ENCODE measurements at places on chromosomes 6 and 20.

- peaks cover 54% of the 10 kb centered on the region for H3K27me3 ChIP-seq
- H3K36me3 ChIP-seq: no peaks in the 10 kb centered on the region
- no peaks in the 10 kb centered on the region for H3K4me1 ChIP-seq
- no peak for DNase-seq
- no peak overlapping the region for H3K4me3 ChIP-seq
- no peak overlapping the region for H3K27ac ChIP-seq
These were observed 44.7 kb downstream of the GSTA2 start for GRCh38 chr6:52718550-52718949.

GRCh38 chr20:56796345-56796744, 167.2 kb downstream of the TFAP2C start:
- peaks cover 30% of the 10 kb centered on the region for H3K27me3 ChIP-seq
- H3K4me3 ChIP-seq: no peak overlapping the region
- DNase-seq: no peak
- H3K27ac ChIP-seq: no peak overlapping the region

DNA sequence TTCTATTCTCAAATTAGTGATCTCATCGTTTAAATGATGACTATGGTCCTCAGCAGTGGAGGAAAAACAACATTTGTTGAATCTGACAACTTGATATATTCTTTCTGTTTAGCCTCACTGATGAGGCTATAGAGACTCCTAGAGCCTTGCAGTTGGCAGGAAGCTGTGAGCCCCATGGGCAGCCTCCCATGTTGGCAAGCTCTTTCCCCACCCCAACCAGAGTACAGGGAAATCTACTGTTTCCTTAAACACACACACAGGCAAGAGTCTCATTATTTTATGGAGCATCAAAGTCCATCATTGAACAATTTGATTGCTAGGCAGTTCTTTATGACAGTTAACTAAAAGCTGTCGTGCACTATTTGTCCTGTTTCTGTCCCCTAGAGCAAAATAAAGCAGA, 498.2 kb upstream of the CITED2 start:
- H3K4me1 ChIP-seq: no peaks in the 10 kb centered on the region
- no peak for DNase-seq
- H3K27me3 ChIP-seq: no peaks in the 10 kb centered on the region
- no peak overlapping the region for H3K4me3 ChIP-seq
- no peak overlapping the region for H3K27ac ChIP-seq

GRCh38 chr20:39631557-39631956, 669.4 kb downstream of the DHX35 start:
- no peak overlapping the region for H3K27ac ChIP-seq
- H3K4me3 ChIP-seq: no peak overlapping the region
- H3K27me3 ChIP-seq: no peaks in the 10 kb centered on the region
- H3K4me1 ChIP-seq: no peaks in the 10 kb centered on the region
- no peak for DNase-seq

DNA sequence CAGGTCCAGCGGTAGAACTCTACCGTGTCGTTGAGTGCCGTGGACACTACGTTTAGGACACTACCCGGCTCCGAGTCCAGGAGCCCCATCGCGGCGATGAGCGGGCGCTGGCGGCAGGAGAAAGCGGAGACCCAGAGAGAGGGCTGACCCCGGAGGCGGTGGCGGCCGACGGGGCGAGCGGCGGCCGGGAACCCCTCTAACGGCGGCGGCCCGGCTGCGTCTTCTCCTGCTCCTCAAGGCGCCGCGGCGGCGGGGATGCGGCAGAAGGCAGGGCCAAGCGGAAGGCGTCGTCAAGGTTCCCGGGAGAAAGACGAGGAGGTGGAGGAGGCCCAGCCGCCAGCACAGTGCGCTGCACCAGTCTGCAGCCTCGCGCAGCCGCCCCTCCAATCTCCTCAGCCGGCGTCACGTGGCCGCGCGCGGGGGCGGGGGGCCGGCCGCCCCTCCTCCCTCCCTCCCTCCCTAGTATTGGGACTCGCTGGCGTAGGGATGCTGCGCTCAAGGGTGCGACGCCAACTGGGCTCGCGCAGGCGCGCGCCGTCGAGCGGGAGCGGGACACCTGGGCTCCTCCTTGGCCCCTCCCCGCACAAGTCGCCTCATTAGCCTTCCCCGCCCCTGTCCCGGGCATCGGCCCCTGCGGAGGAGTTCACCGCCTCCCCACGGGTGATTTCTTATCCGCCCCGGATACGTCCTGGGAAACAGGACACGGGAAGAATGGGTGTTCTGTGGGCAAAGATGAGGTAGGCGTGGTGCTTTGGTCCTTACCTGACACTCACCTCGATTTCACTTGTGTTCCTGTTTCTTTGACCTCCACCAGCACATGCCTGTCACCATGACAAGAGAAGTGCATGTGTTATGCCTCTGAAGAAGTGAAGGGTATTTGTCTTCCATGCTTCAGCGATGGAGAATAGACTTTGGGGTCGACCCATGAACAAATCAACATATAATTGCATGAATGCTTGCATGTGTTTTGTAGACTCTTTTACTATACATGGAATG, at the start of gene ELOVL4:
ELOVL4 (minus strand) TSS at position 363 of the 996 bp plus-strand sequence; CDS start at position 89, 274 bp downstream.
- DNase-seq: no peak
- peak within 1 kb of the TSS; percentile 8 for H3K27ac ChIP-seq
- peak within 1 kb of the TSS; percentile 95 for H3K4me3 ChIP-seq
- H3K27me3 ChIP-seq: peaks cover under 1% of the 10 kb centered on the region
- H3K4me1 ChIP-seq: peaks cover 20% of the 10 kb centered on the region

DNA sequence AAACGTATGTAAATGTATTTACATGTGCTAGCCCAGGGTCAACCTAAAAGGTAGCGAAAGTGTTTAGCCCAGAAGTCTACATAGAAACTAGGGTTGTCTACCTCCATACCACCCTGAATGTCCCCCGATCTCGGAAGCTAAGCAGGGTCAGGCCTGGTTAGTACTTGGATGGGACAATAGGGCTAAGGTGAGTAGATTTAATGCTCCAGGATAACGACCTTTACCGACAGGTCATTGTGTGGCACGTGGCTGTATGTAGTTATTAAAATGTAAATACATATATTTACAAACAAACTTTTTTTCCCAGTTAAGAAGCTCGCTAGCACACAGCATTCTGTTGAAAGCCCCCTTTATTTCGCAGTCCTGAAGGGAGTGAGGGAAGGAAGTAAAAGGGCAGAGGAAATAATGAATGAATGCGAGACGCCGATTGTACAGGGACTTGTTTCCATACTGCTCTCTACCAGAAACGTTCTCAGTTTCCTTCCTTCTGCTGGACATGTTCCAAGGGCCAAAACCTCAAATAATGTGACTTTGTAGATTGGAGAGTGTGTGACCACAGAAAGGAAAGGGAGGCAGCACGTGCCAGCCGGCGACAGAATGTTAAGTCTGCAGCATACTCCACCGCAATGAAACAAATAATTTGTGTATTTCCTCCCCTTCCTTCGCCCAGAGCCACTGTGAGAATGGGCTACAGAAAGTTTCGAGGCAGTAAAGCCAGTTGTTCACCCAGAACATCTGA, 612 bp downstream of the ADAT2 start:
- H3K4me3 ChIP-seq: peak overlapping the region; percentile 94
- peak overlapping the region; percentile 98 for H3K27ac ChIP-seq
- no peaks in the 10 kb centered on the region for H3K27me3 ChIP-seq
- DNase-seq: peak; percentile 63
- peaks cover 18% of the 10 kb centered on the region for H3K36me3 ChIP-seq
- H3K4me1 ChIP-seq: peaks cover 38% of the 10 kb centered on the region

- H3K4me3 ChIP-seq: no peak overlapping the region
- H3K36me3 ChIP-seq: peaks cover 35% of the 10 kb centered on the region
- H3K4me1 ChIP-seq: peaks cover 37% of the 10 kb centered on the region
- no peak for DNase-seq
- H3K27ac ChIP-seq: no peak overlapping the region
These were observed 30.4 kb downstream of the FYN start for GRCh38 chr6:111842891-111843290.

DNA sequence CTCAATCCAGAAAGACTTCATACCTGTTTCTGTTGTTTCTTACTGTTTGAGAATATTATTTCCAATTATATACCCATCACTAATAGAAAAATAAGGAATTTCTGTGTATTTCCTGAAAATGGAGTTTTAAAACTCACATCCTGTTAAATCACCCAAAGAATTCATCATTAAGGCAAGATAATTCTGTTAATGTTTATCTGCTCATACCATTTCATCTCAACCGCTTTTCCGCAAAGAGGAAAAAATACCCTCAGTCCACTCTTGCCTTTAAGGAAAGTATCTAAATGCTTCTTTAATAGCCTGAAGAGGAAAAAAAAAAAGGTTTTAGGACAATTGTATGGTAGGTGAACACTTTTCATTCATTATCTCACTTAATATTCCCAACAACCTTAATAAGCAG, 7.3 kb downstream of the TPMT start:
- H3K27me3 ChIP-seq: no peaks in the 10 kb centered on the region
- peaks cover 20% of the 10 kb centered on the region for H3K36me3 ChIP-seq

GRCh38 chr6:40606526-40606925, 19.4 kb upstream of the LRFN2 start:
- H3K4me3 ChIP-seq: no peak overlapping the region
- H3K36me3 ChIP-seq: no peaks in the 10 kb centered on the region
- DNase-seq: no peak
- no peak overlapping the region for H3K27ac ChIP-seq
- peaks cover 76% of the 10 kb centered on the region for H3K27me3 ChIP-seq
- no peaks in the 10 kb centered on the region for H3K4me1 ChIP-seq

DNA sequence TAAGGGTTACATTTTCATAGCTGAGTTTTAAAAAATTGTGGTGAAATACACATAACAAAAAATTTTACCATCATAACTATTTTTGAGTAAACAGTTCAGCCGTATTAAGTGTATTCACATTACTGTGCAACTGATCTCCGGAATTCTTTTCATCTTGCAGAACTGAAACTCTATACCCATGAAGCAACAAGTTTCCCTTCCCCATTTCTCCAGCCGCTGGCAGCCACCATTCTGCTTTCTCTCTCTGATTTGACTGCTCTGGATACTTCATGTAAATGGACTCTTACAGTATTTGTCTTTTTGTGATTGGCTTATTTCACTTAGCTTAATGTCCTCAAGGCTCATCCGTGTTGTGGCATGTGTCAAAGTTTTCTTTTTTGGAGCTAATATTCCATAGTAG, 341.6 kb downstream of the QKI start:
- H3K27me3 ChIP-seq: peaks cover 24% of the 10 kb centered on the region
- no peak overlapping the region for H3K4me3 ChIP-seq
- DNase-seq: no peak
